ENCODE measurements at places on chromosomes 1 and 21.
A peak's percentile ranks its signal among the peaks of the same experiment; 100 is the strongest.

DNA sequence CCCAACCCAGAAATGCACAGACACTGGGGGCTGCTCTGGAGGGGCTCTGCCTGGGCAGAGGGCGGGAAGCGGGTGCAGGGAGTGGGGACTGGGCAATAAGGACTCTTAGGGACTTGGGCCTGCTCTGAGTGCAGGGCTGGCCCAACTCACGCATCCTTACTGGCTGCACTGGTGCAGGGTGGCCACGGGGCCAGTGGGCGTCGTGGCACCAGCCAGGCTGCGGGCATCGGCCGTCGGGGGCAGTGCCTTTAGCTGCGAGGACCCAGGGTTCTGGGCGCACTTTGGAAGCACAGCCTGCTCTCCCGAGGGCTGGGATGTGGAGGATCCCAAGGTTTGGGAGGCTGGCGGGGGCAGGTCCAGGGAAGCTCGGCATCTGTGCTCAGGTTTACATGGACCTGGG, 27.1 kb upstream of the TTLL10 start:
- DNase-seq = no peak

GRCh38 chr1:89953131-89953626, 41.7 kb upstream of the ZNF326 start:
- DNase-seq = peak; percentile 55

DNA sequence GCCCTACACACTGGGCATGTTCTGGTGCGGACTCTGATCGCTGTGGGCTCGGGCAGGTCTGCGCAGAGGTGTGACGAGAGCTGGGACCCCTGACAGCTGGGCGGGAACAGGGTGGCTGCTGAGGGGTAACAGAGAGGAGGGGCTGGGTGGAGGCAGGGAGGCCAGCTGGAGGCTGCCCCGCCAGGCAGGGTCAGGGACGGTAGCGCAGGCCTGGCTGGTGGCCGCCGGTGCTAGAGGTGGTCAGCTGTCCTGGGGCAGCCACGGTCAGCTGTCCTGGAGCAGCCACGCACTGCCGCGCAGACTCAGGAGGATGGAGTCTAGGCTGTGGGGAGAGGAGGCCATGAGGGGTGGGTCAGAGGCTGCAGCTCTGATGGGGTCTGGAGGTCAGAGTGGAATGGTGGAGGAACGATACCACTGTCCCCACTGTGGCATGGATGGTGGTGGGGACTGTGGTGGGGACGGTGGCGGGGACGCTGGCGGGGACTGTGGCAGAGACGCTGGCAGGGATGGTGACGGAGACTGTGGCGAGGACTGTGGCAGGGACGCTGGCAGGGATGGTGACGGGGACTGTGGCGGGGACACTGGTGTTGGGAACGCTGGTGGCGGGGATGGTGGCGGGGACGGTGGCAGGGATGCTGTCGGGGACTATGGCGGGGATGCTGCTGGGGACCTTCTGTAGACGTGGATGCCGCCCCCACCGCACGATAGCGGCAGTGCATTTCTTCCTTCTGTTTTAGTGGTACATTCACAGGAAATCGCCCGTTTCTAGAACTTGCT, 21.3 kb upstream of the LRRC3 start:
- no peak for DNase-seq

GRCh38 chr1:161192476-161193465, 6.1 kb downstream of the ADAMTS4 start:
- DNase-seq = peak; percentile 67

- no peak for DNase-seq
Observed at GRCh38 chr1:189431447-189431846, 1046.2 kb downstream of the BRINP3 start.

DNA sequence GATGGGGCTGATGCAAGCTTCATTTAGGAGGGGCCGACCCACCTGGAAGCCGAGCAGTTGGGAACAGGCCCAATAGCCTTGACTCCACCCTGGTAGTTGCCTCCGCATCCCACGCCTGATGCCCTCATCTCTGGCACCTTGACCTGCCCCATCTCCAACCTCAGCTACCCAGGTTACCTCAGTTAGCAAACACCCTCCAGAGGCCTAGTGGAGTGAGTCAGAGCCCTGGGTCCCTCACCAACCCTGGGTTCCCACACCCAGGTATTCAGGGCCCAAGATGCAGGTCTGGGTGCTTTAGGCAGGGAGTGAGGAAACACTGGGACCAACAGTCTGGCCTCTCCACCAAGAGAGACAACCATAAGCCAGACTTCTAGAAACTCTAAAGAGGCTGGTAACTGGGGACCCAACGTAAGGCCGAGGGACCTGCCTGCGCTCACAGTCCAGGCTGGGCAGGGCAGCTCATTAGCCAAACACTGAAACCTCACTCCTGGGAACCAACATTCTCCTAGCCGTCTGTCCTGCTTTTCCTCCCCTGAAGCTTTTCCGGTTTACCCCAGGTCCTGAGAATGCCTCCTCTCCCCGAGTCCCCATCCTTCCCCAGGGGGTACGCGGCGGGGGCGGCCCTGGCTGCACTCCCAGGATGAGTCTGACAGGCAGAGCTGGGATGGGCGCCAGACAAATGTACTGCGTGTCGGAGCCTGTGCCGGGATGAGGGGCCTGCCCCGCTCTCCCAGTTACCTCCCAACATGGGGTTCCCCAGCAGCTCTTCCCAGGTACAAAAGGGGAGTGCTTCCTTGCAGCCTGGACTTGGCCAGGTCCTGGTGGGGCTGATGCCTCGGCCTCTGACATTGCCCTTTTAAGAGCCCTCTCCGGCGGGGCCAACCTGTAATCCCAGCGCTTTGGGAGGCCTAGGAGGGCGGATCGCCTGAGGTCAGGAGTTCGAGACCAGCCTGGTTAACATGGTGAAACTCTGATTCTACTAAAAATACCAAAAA, 8.9 kb upstream of the CELSR2 start:
- DNase-seq = peak; percentile 41

DNA sequence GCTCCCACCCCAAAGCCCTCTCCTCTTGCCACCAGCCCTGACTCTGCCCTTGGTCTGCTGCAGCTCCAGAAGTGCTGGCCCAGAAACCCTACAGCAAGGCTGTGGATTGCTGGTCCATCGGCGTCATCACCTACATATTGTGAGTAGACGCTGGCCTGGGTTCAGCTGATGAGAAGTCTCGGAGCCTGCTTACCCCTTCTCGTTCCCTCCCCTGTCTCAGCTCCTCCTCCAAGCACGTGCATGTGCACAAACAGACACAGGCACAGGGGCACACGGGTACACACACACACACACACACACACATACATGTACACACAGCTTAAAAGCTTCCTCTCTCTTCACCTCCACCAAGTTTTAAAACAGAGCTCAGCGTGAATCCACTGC, 24.3 kb downstream of the CAMK1G start:
- DNase-seq = no peak

DNA sequence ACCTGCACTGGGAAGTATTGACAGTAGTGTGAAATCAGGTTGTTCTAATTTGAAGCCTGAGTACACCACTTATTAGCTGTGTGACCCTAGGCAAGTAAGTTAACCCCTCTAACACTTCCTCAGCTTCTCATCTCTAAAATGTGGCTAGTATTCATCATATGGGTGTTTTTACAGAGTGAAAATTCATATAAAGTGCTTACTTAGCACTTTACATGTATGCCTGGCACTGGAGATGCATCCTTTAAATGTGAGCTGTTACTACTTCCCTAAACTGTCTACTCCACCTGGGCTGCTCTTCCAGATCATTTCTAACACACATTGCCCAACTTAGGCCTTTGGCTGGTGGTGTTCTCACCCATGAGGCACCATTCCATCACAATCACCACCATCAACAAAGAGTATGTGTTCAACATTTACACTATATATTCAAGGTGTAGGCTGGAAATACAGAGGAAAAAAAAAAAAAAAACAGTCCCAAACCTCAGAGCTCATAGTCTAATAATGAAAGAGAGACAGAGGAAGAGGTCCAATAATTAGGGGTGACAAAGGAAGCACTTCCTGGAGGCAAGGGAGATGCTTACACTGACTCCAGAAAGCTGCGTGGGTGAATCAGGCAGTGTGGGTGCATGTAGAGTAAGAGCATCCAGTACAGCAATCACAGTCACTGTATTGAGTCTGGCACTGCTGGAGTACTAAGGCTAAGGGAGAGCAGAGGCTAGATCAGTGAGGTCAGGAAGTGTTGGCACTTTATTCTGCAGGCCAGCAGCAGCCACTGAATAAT, 3.6 kb downstream of the STX6 start:
- no peak for DNase-seq

DNA sequence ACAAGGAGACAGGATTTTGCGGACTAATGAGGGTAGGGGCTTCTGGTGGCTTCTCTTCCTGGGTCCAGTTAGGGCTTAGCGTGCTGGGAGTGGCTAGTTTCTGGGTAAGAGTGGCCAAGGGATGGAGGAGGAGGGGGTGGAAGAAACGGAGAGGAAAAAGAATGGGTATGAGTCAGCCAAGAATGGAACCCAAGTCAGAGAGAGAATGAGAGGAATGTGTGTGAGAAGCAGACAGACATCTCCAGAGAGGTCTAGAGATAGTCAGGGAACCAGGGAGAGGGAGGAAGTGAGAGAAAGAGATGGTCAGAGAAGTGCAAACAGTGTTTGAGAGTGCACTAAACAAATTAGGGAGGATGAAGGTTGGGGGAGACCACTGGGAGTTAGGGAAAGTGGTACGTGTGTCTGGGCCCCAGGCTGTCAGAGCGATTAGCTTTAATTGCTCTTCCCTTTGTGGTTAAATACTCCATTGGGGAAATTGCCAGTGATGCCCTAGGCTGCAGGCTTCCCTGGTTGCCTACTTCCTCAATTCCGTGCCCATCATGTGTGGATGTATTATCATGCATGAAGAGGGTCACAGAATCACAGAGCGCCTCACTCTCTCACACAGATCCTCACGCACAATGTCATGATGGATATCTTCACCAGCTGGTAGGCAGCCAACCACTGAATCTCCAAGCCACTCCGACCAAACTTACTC, 1.4 kb downstream of the PEA15 start:
- DNase-seq = no peak

DNA sequence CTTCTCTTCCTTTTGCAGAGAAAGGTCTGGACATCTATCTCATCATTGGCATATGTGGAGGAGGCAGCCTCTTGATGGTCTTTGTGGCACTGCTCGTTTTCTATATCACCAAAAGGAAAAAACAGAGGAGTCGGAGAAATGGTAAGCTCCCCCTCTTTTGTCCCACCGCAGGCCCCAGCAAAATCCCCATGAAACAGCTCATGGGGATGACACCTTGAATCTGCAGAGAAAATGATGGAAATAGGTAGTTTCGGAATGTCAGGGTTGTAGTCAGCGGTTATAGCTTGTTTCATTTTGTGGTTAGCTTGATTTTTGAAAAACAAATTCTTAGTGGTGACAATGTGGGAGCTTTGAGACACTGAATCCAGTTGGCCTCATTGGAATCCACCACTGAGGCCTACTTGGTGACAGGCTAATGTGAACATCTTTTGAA, 10.3 kb downstream of the CD2 start:
- no peak for DNase-seq

DNA sequence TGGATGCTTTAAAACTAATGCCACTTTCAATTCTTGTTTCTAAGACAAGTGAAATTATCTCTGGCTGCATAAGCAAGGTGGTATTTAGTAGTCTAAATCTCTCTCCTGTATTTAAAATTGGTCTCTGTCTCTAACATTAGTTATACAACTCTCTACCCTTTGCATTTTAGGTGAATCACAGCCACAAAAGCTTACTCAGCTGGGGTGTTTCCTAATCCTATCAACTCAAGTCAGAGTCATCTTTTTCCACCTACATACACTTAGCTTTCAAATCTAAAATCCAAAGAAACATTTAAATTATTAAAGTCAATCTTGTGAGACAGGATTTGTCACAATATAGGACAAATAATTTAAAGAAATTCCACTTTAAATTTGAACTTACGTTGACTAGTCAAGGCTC, 255.1 kb upstream of the CXADR start:
- no peak for DNase-seq

GRCh38 chr1:39139723-39140360, 64.7 kb upstream of the MACF1 start:
- DNase-seq = no peak

DNA sequence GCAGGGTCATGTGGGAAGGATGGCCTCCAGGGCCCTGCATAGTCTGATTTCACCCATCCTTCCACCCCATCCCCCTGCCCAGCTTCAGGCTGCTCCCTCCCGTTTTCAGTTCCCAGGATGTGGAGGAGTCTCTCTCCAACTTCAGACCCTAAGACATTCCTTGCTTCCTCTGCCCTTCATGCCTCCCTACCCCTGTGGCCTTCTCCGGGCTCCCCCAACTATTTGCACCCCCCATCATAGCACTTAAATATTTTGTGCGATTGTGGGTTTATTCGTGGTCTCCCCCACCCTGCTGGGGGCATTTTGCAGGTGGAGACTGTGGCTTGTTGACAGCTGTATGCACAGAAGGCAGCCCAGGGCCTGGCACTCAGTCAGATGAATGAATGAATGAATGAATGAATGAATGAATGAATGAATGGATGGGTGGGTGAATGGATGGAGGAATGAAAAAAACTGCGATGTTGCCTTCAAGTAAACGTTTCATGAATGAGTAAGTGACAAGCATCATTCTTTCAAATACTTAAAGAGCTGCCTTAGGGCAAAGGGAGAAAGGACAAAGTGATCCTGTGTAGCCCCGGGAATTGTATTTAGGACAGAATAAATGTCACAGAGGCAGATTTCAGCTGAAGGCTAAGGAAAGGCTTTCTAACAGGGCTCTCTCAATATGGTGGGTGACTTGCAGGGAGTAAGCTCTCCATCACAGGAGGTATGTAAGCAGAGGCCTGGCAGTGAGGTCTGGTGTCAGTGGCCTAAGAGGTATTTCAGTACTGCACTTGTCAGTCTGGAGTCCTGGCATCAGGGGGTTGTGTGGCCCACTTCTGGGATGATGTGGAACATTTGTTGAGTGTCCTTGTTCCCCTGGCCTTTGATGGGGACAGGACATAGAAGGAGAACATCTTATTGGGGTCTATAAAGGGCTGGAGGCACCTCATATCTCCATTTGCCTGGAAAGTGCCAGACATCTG, 156.4 kb downstream of the PTPRU start:
- no peak for DNase-seq

- DNase-seq = no peak
Observed at GRCh38 chr1:34896612-34897011, 32.8 kb downstream of the DLGAP3 start.

- no peak for DNase-seq
Observed at GRCh38 chr1:245084551-245084950, 70.2 kb upstream of the KIF26B start.

GRCh38 chr1:153536012-153536670, 350 bp upstream of the S100A6 start:
- peak; percentile 77 for DNase-seq

GRCh38 chr1:51341876-51342496, 11.6 kb upstream of the TTC39A start:
- no peak for DNase-seq

- no peak for DNase-seq
Observed at GRCh38 chr1:199073166-199073565, 434.3 kb downstream of the PTPRC start.

- no peak for DNase-seq
Observed at GRCh38 chr1:41765152-41765551, 153.6 kb downstream of the HIVEP3 start.
